HepG2 (cell line): ENCODE measurements at places on chromosomes 4 and X.

DNA sequence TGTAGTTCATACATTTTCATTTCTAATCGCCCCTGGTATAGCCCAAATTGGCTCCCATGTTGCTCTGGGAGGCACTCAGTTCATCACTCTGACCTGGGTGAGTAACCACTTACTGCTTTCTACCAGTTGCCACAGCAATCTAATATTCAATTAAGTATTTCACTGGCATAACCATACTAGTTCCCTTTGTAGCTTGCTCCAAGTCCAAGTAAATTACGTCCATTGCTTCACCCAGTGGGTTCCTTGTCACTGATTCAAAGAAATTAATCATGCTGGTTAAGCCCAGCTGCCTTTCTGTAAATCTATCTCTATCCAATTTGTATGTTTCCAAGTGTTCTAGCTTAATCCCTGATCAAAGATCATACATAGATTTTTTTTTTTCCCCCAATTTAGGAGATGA, 92.0 kb upstream of the CBR4 start:
- DNase-seq, result no peak

DNA sequence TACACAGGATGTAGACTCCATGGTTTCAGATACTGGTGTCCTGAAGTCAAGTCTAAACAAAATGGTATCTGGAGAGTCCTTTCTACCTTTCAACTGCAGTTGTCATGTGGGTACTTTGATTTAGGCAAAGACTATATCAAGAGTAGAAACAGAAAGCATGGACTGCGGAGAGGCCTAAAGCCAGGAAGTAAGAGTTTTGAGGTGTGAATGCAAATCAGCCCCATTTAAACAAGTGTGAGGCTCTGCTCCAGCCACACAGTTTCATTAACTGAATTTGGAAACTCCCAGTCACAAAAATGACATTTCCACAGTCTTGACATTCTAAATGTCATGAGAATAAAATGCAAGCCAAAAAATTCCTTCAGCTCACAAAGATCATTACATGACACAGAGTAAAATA, 87.2 kb upstream of the MCF2 start:
- no peak for DNase-seq

DNA sequence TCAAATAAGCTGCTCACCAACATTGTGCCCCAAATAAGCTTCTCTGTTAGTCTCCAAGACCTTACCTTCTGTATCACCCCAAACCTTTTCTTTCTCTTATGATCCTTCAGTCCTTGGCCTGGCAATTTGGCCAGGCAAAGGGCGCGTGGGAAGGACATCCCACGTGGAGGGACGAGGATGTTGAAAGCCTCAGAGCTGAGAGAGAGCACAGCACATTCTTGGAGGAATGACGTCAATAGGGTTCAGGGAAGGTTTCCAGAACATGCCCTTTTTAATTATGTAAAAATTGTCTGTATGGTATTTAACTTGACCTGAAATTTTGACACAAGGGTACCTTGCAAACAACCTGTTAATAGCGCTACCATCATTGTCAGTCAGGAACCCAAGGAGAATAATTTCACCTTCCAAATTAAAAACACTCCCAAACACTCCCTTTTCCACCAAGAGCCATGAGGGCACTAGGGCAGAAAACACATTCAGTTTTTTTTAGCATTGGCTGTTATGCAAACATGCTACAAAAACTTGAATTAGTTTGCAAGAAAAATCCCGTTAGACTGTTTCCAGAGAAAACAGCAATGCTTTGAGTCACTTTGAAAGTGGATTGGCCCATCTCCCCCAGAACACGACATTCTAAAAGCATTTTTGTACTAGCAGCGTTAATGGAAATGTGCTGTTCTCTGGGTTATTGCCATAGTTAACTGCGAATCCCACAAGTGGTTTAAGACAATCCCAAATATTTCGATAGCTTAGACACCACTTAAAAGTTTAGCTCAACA, 183.2 kb upstream of the PUDP start:
- no peak for DNase-seq

- peak; percentile 14 for DNase-seq
These were observed 155.6 kb upstream of the PACRGL start for GRCh38 chr4:20544645-20545044.

- DNase-seq, result peak; percentile 32
These were observed 130.0 kb downstream of the SOWAHB start for GRCh38 chr4:76767983-76768382.

- no peak for DNase-seq
These were observed 297.6 kb downstream of the IDS start for GRCh38 chrX:149207518-149207917.

DNA sequence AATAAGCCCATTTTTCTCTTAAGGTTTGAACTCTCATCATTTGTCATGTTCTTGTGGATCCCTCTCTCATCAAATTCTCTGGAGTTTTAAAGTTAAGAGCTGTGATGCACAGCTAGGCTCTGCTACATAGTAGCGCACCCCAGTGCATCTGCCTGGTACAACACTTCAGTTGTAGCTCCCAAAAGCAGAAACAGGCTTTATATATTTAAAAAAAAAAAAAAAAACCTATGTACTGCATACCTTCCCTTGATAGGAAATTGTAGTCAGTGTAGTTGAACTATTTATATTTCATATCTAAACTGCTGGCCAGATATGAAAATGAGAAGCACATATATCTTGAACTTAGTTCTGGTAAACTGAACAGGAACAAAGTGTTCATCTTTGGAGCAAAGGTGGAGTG, 131.4 kb downstream of the KLHL13 start:
- DNase-seq, result no peak

GRCh38 chr4:123037804-123038203, 115.4 kb upstream of the NUDT6 start:
- peak; percentile 84 for DNase-seq

DNA sequence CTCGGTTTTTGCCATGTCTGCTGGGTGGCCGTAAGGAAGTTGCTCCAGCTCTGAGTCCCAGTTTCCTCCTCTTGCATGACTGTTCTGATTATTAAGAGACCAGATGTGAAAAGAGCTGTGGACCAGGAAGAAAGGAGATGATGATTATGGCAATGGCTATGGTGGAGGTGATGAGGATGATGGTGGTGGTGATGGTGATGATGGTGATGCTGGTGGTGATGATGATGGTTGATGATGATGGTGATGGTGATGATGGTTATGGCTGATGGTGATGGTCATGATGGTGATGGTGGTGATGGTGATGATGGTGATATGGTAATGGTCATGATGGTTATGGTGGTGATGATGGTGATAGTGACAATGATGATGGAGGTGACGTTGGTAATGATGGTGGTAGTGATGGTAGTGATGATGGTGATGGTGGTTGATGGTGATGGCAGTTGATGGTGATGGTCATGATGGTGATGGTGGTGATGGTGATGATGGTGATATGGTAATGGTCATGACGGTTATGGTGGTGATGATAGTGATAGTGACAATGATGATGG, 107.8 kb upstream of the NKX1-1 start:
- no peak for DNase-seq
